ENCODE measurements at places on chromosomes 2 and 18. TPM values are rescaled to one million over a fixed set of nuclear protein-coding genes. Genes with fewer than 3 reads are reported as not detected.

Gene STAMBP
- 34.9 TPM for total RNA-seq

Gene NLRC4
- 0.07 TPM for total RNA-seq

Gene DCDC2C
- total RNA-seq = not detected

Gene ZNF532
- total RNA-seq = 59.9 TPM

Gene SCYGR4
- total RNA-seq = not detected

Gene MZT2A
- 54.2 TPM for total RNA-seq

Gene POTEJ
- not detected for total RNA-seq

Gene PIEZO2
- total RNA-seq = not detected

Gene CDK5R2
- 0.07 TPM for total RNA-seq

Gene ACKR3
- total RNA-seq = 3.8 TPM

Gene STEAP3
- 68.3 TPM for total RNA-seq

Gene SLC14A1
- not detected for total RNA-seq

Gene DNAJC5G
- not detected for total RNA-seq

Gene CD8B2
- not detected for total RNA-seq

All from nasal cavity respiratory epithelium epithelial cell of viscerocranial mucosa (primary cell).